Stimulated activated CD4-positive, alpha-beta T cell treated with anti-CD3 and anti-CD28 coated beads, Interleukin-15, amount 100 ng/mL, for 48 hours (primary cell): ENCODE measurements at places on chromosomes 4 and X.

GRCh38 chrX:40100141-40100536, 2.4 kb upstream of the BCOR start:
- no peak for DNase-seq

GRCh38 chr4:158051401-158052235, 121.2 kb downstream of the GASK1B start:
- DNase-seq = no peak

DNA sequence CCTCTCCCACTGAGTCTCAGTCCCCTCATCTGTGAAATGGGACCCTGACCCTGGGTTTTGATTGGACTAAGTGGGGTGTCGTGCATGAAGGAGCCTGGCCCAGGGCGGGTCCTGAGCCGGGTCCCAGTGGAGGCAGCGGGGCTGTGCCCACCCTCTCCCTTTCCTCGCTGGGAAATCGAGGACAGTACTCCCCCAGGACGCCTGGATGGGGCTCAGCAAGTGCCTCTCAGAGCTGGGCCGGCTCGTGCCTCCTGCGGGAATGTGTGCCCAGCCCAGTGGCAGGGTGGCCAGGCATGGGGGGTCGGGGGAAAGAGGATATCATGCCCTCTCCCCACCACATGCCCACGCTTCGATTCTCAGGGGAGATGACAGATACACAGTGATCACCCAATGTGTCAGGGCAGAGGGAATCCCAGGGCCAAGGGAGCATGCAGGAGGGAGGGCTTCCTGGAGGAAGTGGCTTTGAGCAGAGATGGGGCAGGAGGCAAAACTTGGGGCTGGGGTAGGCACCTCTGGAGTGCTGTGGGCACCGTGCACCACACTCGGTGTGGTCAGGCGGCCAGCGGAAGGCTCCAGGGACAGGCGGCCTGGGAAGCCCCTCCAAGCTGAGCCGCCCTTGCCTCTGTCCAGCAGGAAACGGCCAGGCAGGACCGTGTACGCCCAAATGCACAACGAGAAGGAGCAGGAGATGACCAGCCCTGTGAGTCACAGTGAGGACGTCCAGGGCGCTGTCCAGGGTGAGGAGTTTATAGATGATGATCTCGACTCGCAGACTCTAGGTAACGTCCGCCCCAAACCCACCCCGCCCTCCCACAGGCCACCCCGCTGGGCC, 203.0 kb downstream of the AFAP1 start:
- no peak for DNase-seq

DNA sequence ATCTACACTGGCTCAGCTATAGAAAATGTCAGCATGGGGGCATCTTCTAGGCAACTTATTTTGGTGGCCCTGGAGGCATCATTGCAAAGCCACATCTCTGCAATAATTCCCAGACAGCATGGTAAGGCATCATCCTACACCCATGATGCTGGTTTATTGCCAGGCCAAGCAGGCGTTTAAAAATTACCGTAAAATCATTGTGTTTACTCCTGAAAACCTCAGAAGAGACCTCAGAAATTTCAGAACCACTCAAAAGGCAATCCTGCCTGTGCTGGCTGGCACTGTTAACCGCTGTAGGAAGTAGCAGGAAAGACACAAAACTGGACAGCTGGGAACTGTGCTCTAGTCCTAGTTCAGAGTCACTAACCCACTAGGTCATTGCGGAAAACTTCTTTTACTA, 63.2 kb downstream of the MID1 start:
- no peak for DNase-seq

GRCh38 chrX:68721546-68721945, 74.1 kb downstream of the STARD8 start:
- no peak for DNase-seq

- DNase-seq = no peak
Measured at GRCh38 chrX:9151772-9152307, 117.9 kb upstream of the FAM9B start.

DNA sequence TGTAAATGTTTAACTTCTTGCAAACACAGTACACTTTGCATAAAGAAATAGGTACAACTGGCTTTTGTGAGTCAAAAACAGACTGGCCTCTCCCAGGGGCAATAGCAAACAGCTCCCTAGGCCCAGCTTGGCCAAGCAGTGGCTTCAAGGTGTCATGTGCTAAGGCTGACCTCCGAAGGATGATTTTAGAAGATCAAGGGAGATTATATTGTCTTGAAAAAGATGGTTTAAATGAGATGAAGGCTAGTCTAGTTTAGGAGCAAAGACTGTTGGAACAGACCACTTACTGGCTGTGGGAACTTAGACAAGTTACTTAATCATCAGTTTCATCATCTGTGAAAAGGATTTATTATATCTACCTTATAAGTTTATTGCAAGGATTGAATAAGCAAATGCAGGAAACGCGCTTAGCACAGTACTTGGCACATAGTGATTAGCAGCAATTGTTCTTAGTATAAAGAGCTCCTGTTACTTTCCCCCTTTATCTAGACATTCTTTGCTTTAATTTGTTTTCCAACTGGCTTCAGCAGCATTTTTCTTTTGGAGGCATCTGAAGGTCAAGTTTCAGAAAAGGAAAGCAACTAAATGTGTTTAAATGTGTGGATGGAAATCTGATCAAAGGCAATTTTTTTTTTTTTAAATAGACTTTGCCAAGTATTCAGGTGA, 17.2 kb downstream of the ANXA3 start:
- no peak for DNase-seq

GRCh38 chrX:65607070-65607742, 60.2 kb upstream of the MSN start:
- no peak for DNase-seq

- no peak for DNase-seq
Measured at GRCh38 chr4:69038582-69038981, 57.7 kb upstream of the UGT2B7 start.

GRCh38 chr4:101993842-101994775, 203.6 kb downstream of the BANK1 start:
- DNase-seq = no peak

DNA sequence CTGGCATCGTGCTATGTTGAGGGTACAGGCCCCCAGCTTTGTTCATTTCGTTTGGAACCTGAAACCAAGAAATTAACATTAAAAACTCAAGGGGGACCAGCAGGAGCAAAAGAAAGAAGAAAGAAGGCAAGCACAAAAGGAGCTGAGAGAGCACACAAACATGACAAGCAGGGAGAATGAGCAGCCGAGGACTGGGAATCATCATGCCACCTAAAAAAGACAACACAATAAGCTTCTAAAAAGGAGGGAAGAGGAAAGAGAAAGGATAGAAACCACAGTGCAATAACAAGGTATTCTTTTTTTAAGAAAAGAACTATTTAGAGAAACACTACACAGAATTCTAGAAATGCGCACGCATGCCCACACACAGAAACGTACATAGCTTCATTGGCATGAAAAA, 103.2 kb upstream of the FAM9B start:
- no peak for DNase-seq
